Hematopoietic multipotent progenitor cell treated with erythropoietin and hydrocortisone succinate and interleukin-3 and kit ligand, for 6 days (in vitro differentiated cells): ENCODE measurements at places on chromosomes 1 and 21.
A peak's percentile ranks its signal among the peaks of the same experiment; 100 is the strongest.

DNA sequence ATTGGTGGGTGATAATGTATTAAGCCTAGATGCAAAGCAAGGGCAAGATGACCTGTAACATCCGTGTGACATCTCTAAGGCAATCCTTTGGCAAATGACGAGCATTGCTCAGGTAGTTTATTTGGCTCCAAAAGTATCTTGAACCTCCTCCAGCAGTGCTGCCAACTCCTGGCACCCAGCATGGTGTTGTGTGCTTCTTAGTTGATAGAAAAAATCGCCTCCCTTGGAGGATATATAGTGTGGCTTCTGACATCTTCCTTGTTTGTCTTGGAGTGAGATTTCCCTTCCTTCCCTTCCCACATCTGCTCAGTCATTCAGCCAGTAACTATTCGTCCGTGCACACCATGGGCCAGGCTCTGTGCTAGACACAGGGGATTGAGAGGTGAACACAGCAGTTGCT, 121.8 kb downstream of the TOMM20 start:
- DNase-seq: no peak

DNA sequence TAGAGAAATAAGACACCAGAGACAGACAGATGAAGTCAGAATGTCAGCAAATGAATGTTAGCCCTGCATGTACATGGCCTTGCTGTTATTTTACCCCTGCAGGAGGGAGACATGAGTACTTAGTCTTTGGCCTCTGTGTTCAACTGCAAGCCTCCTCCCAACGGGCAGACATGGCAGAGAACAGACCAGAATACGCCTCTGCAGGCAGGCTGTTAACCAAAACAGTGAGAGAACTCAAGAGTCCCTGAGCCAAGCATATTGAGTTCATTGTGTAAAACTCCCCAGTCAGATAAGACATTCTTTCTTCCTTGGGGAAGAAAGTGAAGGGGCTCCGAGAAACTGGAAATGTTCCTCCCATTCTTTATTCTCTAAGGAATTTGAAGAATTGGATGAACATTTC, 150.9 kb downstream of the PHTF1 start:
- DNase-seq: no peak

GRCh38 chr1:32426489-32427255, 32.4 kb upstream of the BSDC1 start:
- DNase-seq: peak; percentile 21

GRCh38 chr1:26833432-26834405, 7.2 kb downstream of the ZDHHC18 start:
- DNase-seq: peak; percentile 75

DNA sequence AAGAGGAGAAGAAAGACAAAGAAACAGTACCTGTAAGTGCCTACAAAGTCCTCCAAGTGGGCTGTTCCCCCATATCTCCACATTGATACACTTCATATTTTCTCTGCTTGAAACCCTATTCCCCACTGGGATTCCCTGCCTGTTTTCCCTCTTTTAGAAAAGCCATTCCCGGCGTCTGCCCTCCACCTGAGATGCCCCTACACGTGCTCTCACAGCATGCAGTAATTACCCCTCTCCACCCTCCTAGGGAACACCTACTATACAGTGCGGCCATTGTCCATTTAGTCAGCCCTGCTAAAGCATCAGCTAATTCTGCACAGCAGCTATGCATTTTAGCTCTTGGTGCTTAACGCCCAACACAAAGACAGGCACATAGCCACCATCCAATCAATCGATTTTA, 135.7 kb upstream of the TIAM1 start:
- DNase-seq: no peak

DNA sequence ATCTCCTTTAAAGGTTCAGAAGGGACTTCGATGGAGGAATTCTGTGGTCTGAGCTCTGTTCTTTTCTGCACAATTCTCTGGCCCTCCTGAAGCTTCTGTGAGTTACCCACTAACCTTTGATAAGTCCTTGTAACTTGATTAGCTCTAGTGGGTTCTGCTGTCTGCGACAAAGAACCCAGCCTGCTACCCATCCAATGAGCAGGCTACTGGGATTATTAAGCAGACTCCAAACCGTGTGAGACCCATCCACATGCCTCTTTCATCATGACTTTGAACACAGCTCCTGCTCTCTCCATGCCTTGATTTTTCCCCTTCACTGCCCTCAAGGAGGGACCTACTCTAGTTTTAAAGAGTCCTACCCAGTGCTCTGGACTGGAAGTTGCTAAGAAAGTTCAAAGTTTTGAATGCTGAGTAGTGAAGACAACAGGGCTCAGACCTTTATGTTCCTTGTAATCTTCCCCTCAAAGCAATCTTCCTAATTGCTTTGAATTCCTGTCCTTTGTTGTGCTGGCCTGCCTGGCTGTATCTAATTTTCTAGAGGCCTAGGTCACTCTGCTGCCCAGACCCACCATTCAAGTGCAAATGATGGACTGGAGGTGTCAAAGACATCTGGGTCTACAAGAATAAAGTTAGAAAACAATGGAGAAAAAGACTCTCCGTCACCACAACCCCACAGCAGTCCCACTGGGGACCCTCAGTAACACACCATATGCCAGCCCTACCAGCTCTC, 146.9 kb downstream of the RHOU start:
- no peak for DNase-seq

DNA sequence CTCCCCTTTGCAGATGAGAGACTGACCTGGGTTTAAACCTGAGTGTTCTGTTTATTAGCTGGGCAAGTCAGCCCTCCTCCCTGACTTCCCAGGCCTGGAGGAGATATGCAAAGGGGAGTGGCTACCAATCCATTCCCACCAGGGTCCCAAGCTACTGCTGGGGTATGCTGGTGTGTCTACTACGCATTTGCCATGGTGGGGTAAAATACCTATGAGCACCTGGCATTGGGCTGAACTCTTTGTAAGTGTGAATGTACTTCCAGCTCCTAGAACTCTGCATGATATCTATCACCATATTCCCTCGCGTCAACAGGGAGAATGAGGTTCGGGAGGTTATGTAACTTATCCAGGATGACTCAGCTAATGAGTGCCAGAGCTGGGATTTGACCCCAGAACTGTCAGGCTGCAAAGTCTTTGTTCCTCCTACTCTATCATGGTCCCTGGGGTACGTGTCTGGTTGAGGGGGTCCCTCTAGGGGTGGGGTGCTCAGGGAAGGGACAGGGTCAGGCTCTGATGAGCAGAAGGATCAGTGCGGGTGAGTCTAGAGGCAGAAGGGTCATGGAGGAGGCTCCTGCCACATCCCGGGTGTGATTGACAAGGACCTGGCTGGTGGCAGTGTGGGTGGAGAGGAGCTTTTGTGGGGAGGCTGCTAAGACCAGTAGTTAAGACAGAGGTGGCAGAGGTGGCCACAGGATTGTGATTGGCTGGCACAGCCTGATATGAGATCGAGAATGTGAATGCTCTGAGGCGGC, 16.7 kb downstream of the AMPD2 start:
- DNase-seq: no peak

DNA sequence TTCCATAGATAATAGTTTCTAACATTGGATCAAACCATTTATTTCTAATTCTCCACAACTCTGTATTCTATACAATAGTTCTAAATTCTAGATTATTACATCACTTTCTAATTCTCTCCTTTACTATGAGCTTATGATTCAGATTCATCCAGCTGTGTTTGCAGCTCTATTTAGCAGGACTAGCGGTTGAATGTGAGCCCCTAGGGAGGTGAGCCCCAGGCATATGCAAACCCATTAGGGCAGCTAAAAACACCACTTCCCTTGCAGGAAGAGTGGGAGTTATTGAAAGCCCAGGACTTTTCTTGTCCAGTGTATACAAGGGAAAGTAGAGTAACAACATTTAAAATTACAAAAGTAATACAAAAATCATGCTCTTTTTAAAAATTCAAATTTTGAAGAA, 56.9 kb downstream of the KRTAP19-8 start:
- DNase-seq: no peak
